Skeletal muscle cell (primary cell): ENCODE measurements at places on chromosomes 5 and 9.

DNA sequence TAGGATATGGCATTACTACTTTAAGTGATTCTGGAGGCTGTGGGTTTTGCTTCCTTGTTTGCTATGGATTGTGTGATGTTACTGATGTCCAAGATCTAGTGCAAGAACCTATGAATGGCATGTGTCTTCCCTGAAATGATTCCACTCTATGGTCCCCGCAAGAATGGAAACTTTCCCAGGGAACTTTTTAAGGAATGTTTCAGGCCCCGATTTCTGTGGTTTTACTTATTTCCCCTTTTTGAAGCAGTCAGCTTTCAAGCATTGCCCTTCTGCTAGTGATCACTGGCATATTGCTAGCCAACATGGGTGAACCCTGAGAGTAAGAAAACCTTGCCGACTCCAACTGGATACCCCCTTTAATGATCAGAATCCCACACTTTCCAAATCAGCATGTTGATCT is 26.6 kb upstream of the CD180 start:
- DNase-seq = no peak

DNA sequence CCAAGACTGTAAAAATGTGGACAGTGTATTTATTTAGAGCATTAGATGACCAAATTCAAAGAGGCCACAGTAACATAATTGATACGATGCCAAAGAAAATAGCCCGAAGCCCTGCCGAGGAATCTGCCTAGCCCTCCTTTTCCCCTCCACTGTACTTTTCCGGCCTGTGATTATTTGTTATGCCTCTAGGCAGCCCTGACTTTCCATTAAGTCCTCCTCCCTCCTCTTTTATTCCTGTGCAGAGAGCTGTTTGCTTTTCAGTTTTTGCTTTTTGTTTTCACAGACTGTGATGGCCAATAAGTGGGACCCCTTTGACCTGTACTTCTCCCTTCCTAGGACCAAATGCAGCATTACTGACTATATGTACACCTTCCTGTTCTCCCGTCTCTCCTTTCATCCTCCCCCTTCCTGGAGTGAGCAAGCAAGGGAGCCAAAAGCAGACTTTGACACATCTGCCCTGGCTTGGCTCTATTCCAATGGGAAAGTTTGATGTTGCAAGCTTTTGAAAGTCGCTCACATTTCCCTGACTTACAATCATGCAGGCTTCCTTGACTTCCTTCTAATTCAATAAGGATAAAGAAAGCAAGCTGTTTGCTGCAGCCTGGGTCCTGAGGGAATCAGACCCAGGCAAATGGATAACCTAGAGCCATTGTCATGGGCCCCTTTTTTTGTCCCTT is 76.1 kb downstream of the NREP start:
- DNase-seq = peak; percentile 94

DNA sequence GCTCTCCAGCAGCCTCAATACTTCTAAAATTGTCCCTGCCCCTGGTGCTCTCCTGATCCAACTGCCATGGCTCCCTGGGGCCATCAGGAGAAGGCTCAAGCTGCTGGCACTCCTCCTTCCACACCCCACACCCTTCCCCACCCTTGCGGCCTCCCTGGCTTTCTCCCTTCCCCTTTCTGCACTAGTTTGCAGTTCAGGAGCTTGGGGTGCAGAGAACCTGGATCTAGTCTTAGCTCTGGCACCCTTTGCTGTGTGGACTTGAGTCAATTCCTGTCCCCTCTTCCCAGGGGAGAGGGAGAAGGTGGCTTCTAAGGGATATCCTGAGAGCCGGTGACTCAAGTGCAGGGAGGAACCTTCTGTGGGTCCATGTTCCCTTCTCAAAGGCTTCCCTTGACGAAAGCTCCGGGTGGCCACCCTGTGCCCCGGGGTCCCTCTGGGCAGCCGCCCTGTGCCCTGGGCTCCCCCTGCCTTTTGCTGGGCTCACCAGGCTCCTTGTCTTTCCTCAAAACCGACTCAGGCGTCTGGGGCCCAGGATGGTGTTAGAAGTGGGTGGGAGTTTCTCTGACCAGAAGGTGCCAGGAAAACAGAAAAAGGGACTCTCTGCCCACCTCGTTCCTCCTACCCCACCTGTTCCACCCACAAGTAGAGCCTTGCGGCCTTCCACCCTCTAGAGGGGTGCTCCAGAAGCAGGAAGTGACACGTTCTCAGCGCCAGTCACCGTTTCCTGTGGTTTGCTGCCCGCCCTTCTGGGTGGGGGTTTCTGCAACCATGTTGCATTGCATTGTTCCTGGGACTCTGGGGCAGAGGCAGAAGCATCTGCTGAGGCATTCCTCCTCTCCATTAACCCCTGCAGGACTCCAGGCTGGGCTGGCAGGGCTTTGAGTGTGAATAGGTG is 15.0 kb downstream of the GLIPR2 start:
- DNase-seq = no peak

DNA sequence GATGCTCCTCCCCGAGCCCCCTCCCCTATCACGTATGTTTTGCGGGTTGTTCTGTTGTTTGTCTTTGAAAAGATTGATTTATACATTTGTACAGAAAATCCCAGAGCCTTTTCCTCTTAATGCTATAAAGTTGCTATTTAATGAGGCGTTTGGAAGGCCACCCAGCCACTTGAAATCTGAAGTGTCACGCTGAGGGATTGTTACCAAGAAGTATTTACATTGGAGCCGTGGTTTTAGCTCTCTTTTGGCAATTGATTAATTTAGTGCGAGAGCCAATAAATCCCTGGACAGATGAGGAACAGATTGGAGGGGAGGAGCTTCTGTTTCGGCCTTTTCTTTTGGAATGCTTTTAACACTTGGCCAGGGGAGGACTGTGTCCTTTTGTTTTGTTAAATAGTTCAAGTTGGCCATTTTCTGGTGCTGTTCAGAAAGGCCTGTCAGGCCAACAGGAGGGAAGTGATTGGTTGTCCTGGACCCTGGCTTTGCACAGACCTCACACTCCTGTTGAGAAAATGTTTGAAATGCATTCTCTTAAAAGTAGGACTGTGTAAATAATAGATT is 250.2 kb downstream of the PDZD2 start:
- no peak for DNase-seq

DNA sequence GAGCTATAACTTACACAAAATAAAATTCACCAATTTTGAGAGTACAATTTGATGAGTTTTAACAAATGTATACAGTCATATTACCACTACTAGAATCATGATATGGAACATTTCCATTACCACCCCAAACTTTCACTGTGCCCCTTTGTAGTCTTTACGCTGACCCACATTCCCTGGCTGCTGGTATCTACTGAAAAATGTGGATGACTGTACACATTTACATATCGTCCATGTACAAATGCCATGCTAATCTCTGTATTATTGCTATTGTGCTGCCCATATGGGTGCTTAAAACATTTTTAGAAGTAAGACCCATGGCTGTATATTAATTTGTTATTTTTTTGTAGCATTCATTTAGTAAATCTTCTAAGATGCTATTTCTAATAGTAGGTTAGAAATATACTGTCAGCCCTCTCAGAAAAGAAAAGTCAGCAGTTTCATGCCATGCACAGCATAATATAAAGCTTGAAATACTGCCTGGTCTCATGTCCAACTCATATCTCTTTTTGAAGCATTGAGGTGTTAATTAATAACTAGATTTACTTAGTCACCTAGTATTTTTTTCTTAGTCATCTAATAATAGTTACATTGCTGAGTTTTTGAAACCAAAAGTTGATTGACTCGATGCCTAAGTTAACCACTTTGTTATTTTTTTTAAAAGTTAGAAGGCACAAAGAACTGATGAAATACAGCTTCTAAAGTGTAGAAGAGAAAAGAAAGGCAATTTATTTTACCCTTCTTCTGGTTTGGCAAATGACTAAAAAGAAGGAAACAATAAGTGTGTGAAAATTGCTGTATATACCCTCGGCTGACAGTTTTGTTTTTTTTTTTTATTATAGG is 188.3 kb upstream of the MEF2C start:
- DNase-seq = no peak

- no peak for DNase-seq
Observed at GRCh38 chr5:98365126-98365525, 408.3 kb upstream of the RGMB start.

DNA sequence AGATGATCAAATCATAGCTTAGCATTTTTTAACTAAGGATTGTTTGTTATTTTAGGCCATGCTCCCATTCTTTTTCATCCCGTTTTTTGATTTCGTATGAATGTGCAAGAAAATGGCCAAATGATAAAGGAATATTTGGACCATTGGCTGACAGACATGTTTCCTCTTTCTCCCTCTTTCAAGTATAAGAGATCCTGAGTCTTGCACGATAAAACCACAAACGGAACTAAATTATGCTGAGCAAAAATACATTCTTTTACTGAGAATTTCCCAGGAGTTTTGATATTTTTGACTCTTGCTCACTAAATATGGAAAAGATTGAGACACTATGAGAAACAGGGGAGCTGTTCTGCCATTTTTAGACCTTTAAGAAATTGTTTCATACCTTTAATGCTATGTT is 90.4 kb upstream of the KLF9 start:
- no peak for DNase-seq

DNA sequence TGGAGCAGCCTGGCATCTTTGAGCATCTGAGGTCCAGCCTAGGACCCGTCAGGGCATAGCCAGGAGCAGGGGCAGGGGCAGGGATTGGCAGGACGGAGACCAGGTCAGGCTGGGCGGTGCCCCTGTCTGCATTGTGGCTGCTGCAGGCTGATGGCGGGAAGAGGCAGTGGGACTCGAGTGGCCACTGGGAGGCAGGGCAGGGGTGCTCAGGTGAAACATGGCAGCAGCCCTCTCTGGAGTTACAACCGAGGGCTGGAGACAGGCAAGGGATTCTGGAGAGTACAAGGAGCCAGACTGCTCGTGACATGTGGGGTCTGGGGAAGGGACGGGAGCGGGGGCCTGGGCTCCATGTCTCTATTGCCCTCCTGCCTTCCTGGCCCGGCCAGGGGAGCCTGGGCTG is 97.4 kb upstream of the RAPGEF1 start:
- DNase-seq = no peak

- no peak for DNase-seq
Observed at GRCh38 chr9:136050701-136051452, 44.2 kb downstream of the NACC2 start.

- no peak for DNase-seq
Observed at GRCh38 chr5:83179966-83180365, 102.6 kb downstream of the XRCC4 start.

DNA sequence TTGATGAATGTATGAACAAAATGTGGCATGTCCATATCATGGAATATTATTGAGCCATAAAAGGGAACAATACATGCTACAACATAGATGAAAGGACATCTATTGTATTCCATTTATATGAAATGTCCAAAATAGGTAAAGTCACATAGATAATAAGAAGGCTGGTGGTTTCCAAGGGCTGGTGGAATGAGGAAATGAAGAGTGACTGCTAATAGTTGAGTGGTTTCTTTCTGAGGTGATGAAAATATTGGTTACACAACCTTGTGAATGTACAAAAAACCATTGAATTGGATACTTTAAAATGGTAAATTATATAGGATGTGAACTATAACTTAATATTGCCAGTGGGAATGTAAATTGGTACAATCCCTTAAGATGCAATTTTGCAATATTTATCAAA is 5.2 kb downstream of the ARSB start:
- DNase-seq = no peak

DNA sequence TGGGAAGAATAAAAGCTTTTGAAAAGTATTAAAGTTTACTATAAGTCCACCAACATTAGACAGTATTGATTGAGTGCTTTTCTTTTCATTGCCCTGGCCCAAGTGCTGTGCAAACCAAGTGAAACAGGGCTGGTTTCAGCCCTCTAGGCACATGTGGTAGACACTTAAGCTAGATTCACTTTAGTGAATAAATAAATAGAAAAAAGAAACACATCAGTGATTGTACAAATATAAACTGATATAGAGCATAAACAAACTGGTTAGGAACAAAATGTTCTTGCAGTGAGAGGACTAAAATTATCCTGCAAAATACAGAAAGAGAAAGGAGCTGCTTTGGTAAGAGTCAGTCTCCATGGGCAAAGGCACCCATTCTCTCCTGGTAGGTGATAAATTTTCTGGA is 29.7 kb downstream of the ACTBL2 start:
- DNase-seq = no peak

DNA sequence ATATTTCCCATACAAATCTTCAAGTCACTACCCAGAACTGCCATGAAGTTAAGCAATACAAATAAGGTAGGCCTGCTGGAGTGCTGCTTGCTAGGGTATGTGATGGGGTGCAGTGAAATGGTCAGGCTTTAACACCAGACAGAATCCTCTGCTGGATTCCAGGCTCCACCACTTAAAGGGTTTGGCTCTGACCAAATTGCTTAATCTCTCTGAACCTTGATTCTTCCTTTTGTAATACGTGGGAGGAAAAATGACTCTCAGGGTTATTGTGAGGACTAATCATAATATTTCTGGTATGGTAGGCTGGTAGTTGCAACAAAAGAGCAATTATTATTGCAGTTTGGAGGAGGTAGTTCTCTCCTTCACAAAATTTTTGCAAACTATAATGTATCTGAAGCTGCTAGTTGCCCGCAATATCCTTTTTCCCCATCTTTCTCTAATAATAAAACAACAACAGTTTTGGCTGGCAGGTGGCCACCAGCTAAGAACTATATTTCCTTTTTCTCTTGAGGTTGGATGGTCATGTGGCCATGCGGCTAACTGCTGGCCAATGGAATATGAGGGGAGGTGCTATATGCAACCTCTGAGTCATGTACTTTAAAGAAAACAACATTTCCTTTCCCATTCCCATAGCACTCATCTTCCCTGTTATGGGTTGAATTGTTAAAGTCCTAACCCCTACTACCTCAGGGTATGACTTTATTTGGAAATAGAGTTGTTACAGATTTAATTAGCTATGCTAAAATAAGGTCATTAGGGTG is 44.1 kb downstream of the CCL28 start:
- peak; percentile 14 for DNase-seq

- no peak for DNase-seq
Observed at GRCh38 chr9:126513159-126514036, 100.3 kb upstream of the LMX1B start.

DNA sequence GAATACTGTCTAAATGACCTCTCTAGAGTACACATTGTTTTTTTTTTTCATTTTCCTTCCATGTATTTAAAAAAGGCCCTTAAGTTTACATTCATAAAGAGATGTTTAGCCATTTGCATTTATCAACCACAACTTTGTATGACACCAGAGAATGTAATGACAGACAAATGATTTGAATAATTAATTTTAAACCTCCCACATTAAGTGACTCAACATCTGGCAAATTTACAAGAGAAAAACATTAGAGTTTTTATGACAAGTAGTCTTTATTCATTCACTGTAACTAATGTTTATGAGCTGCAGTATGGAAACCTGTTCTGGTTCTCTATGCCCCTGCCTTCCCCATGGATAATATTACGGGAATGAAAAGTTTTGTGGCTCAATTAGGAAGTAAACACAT is 1093.8 kb upstream of the CDH9 start:
- DNase-seq = no peak
